ENCODE measurements at places on chromosomes 7 and 10. TPM values are rescaled to one million over a fixed set of nuclear protein-coding genes. Genes with fewer than 3 reads are reported as not detected.

DNA sequence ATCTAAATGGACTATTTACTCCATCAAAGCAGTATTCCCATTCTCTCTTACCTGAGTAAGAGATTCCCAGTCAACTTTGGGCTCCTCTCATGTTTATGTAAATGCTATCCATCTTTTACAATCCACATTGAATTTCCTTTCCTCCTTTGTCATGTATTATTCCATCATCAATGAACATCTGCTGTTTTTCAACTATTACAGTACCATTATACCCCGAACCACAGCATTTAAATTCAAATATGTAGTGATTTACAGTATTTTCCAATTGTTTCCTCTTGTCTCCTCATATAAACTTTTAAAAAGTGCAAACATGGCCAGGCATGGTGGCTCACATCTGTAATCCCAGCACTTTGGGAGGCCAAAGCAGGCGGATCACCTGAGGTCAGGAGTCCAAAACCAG is 20.3 kb downstream of the PCLO start:
- DNase-seq = no peak

DNA sequence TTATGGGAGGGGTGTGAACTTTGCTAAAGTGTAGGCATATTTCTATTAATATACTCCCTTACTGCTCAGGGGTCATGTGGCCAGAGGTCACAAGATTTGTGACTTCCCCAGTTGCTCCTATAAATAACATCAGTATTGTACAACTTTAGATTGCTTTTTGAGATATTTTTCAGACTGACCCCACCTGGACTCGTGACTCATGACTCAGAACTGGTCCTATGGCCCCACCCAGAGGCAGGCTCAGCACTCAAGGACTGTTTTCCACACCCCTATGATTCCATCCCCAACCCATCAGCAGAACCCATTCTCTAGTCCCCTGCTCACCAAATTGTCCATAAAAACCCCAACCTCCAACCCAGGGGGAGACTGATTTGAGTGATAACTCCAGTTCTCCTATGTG is 2.7 kb upstream of the CUL2 start:
- DNase-seq = no peak

DNA sequence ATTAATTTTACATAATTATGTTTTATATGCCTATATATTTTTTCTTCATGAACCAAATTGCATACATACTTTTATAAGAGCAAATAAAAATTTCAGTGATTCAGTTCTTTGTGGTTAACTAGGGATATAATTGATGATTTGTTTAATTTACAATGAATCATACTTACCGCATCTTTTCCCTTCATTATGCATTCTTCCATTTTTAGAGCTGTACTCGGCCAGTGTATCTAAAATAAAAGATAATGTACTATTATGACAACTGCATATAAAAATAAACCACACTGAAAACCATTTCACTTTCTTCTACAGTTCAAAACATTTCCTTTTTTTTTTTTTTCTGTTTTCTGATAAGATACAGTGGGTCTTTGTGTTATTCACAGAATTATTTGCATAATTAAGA is 179.9 kb downstream of the SEMA3E start:
- no peak for DNase-seq

GRCh38 chr7:96887426-96887825 is 117.9 kb upstream of the DLX6 start:
- no peak for DNase-seq

GRCh38 chr10:80411267-80411668 is 2.9 kb downstream of the PRXL2A start:
- DNase-seq = no peak

DNA sequence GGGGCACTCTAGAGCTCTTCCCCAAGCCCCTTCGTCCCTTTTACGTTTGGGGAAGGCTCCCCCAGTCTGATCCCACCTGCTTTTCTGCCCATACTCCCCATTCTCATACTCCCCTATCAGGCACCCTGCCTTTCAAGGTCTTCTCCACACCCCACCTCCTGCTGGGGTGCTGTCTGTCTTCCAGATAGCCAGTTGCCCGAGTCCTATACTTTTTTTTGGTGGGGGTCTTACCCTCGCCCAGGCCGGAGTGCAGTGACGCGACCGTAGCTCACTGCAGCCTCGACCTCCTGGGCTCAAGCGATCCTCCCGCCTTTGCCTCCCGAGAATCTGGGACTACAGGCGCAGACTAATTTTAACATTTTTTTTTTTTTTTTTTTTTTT is 775 bp upstream of the ABHD11 start:
- DNase-seq = no peak

- peak; percentile 38 for DNase-seq
Measured at GRCh38 chr10:78407009-78407711, 373.5 kb downstream of the RPS24 start.

GRCh38 chr7:91865511-91865910 is 15.0 kb downstream of the MTERF1 start:
- no peak for DNase-seq

GRCh38 chr7:33556472-33556871 is 348.9 kb upstream of the BMPER start:
- DNase-seq = no peak

DNA sequence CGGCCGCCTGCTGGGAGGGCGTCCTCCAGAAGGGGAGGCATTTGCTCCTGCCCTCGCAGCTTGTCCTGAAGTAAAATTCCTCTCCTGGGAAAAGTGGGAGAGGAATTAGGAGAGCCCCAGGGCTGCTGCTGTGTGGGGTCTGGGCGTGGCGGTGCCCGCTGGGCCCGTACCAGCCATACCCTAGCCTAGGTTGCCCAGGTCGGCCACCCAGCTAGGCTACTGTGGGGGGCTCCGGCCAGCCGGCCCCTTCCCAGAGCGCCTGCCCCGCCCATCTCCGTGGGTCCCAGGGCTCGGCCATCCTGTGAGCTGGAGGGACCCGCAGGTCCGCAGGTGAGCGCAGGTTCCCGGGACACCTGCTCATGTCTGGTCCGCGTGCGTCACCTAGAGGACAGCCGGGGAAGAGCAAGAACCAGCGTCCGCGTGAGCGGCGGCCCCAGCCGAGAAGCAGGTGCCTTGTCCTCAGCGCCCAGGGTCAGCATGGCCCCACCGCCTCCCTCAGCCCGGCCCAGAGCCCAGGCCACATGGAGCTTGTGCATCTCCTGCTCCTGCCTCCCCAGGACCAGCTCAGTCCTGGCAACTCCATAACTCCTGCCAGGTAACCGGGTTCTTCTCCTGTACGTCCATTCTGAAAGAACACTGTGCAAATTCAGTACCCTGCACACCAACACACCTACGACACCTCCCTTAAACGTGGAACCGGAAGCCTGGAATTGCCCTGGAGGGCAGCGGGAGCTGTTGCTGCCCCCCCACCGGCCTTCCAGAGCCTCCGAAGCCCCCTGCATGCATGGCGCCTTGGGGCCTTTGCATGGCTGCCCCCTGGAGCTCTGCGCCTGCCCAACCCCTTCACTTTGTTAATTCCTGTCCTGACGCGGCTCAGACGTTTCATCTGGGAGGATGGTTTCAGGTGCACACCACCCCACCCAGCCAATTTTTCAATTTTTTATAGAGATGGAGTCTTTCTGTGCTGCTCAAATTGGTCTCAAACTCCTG is 22.8 kb upstream of the FOXL3 start:
- DNase-seq = no peak

- no peak for DNase-seq
Measured at GRCh38 chr7:140458916-140459315, 20.4 kb downstream of the MKRN1 start.

GIMAP7 gene
- total RNA-seq = 430 TPM

All from T-cell (primary cell).